Sciatic nerve (tissue), 2 donors: ENCODE measurements at places on chromosomes 6 and 20. TPM values are rescaled to one million over a fixed set of nuclear protein-coding genes. Genes with fewer than 3 reads are reported as not detected.

DNA sequence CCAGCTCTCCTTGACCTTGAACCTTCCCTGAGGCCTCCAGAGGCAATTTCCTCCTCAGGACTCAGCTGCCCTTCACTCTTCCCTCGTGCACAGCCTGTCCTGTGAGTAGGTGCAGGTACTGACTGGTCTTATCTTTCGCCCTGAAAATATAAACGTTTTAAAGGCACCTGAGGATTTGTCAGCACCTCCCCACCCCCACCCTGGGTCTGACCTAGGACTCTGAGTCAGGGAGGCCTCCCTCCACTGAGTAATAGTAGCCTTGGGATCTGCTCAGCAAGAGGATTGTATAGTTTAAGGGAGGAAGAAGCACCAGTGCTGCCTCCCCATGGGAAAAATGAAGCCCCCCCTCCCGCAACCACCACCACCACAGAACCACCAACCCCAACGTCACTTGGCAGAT, 54.6 kb downstream of the PPARD start:
- DNase-seq: no peak

DNA sequence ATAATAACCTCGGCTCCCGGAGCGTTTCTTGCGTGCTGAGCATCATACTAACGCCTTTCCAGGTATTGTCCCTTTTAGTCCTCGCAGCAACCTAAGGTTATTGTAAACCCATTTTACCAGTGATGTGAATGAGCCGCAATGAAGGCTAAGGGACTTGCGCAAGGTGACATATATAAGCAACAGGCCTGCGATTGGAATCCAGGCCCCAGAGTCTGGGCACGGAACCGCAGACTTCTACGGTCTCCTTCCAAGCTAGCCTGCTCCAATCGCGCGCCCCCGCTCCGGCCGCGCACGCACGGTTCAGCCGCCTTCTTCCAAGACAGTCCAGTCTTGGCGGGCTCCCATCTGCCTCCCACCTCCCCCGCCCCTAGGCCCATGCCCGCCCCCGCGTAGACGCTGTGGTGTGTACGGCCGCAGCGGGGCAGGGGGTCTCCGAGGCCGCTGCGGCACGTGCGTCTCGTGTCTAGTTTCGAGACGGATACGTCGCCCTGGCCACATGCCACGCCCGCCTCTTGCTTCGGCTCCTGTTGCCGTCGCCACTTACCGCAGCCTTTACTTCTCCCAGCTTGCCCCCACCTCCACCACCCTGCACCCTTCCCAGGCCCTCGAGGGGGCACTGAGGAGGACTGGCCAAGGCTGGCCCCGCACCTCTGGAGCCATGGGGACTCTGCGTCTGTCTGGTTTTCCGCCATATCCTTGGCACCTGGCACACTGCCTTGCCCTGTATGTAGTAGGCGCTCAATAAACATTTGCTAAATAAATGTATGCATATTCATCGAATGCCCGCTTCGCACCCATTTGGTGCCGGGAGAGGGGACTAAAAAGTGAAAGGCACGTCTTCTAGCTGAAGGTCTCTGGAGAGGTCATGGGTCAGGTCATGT, 855 bp upstream of the GFOD1 start:
- DNase-seq: peak; percentile 74

GRCh38 chr20:62642051-62642665, at the start of gene SLCO4A1:
Gene SLCO4A1 (plus strand): TSS chr20:62642503. CDS start chr20:62656455, 13,952 bp downstream.
- peak; percentile 79 for DNase-seq

GSTA2 gene
- total RNA-seq: not detected

DNA sequence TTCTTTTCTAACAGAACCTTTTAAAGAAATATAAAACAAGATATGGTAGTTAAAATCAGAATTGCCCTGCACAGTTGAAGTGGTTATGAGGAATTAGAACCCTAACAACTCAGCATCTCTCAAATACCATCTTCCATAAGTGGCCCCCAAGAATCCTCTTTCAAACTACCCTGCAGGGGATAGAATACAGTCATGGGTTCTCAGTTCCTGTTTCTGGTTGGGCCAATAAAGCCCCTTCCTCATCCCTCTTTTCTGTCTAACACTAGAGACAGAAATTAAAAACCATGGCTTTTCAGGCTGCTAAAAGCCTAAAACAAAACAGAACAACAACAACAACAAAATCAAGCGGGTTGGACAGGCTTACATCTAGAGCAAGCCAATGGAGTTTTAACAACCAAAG, 6.7 kb upstream of the LCA5 start:
- no peak for DNase-seq

DNA sequence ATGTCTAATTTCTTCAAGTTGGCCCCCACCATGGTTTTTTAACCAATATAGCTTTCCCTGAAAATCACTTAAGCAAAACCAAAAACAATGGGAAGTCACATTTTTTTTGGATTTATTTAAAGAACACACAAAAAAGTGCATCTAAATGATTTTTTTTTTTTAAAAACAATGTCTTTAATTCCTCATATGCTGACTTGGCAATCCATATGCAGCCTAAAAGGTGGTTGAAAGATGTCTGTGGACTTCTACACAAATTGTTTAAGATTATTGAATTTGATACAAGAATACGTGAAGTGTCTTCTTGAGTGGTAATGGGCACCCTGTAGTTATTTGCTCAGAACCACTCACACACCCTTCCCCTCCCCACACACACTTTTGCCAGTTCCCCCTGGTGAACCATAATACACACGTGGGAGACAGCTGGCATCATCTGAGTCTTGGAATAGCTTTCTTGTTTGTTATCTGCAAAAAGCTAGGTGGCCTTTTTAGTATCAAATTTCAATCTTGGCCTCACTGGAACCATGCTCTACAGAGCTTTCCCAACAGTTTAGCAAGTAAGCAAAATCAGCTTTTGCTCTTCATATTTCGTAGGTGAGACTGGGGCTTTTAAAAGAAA, 60.9 kb upstream of the TULP1 start:
- no peak for DNase-seq

SRMS gene
- total RNA-seq: not detected

DNA sequence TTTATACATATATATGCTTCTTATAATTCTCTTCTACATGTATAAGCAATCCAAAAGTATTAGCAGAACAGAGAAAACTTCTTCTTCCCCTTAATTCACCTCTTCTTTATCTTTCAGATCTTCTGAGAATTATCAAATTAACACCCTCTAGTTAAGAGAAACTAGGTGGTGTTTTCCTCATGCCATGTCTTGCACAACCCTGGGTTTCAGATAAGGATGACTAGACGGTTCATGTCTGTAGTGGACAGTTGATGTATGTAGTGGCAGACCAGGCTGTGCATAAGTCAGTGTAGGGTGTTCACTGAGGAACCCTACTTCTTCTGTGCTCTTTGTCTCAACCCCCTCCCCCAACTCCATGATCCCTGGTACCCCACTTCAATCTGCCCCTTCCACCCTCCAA, 187.3 kb downstream of the SAMD5 start:
- no peak for DNase-seq

GRCh38 chr6:39688494-39688893, 36.7 kb downstream of the KIF6 start:
- DNase-seq: no peak

APOM gene
- 0.53 TPM for total RNA-seq

DNA sequence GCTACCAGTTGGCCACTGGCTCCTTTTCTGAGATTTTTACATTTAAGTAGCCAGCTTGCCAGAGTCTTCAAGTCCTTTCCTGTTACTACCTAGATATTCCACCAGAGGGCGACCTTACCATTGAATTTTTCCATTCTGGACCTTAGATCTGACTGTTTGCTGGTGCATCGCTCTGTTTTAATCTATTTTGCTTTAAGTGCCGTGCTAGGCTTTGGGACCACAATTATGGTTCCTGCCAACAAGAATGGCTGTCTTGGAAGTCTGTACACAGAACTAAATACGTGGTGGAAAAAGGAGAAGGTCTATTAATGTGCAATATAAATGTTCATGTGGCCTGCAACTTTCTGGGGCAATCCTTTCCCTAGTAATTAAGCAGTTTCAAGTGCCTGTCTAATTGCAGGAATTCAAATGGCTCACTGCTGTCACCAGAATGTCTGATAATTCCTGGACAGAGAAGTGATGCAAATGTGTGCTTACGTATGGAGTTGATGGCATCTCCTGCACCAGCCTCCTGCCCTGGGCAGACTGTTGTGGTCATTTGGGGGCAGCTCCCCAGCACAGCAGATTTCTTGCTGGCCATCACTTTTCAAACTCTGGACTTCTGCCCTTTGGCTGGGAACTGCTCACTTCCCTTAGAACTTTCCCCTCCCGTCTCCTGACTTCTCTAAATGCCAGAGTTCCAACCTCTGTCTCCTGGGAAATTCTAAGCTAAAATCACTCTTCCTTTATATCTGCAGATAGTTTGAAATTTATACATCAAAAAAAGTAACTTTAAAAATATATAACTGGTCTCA, 5.6 kb upstream of the HLA-DOA start:
- DNase-seq: no peak

DNA sequence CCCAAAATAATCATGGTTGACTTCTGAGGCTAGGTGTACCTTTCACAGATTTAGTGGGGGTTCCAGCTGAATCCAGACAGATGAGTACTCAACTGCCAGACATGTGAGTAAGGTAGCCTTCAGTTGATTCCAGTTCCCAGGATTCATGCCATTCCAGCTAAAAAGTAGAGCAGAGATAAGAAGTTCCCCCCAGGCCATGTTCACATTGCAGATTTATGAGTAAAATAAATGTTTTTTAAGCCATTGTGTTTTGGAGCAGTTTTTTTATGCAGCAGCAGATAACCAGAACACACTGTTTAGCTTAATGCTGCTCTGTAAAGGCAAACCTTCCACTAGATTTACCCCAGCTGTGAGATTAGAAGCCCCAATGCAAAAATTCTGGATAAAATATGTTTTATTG, 245.0 kb downstream of the RFPL4B start:
- no peak for DNase-seq

FAM83D gene
- total RNA-seq: 0.13 TPM

DNA sequence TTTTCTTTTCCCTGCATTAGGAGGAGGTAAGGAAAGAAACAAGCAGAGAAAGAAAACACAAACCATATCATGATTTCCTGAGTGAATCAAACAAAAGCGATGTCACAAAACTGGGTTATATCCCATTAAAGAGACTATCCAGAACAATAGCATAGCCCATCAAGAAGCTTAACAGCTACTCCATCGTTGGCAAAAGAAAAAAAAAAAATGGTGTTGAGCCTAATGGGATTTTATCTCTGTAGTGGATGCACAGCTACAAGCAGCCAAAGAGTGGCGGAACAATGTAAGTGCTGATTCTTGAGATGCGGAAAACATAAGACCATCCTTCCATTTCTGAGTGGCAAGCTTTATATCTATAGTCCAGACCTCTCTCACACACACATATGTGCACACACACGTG, 106.2 kb upstream of the NRSN1 start:
- DNase-seq: no peak

DNA sequence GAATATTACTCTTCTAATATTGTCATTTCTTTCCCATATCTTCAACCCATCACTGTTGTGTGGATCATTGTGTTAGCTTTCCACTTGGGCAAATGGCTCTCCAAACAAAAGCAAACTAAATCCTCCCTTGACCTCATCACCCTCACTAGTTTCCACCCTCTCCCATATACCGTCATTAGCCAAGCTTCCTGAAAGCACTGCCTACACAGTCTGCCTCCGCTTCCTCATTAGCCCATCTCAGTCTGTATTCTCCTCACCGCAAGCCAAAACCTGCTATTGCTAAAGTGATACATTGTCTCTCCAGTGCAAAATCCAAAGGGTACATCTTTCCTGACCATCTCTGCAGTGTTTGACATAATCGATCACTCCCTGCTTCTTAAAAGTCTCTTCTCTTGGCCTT, 212.6 kb downstream of the CLIC5 start:
- no peak for DNase-seq

GRCh38 chr20:41776421-41776820, 158.2 kb upstream of the CHD6 start:
- DNase-seq: no peak

- DNase-seq: no peak
Measured at GRCh38 chr6:100057941-100058340, 63.9 kb upstream of the MCHR2 start.

DNA sequence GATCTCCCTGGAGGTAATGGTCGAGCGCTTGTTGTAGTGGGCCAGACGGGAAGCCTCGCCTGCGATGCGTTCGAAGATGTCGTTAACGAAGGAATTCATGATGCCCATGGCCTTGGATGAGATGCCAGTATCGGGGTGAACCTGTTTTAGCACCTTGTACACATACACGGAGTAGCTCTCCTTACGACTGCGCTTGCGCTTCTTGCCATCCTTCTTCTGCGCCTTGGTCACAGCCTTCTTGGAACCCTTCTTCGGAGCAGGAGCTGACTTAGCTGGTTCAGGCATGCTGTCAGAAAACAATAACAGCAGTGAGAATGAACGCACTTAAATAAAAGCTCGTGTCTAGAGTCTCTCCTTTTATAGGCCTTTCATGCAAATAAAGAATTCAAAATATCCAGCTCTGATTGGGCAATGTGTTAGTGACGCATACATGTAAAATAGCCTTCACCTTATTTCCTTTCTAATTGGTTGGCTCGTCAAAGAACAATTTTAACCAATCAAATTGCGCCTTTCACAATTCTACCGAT, 129.2 kb downstream of the HFE start:
- no peak for DNase-seq

DNA sequence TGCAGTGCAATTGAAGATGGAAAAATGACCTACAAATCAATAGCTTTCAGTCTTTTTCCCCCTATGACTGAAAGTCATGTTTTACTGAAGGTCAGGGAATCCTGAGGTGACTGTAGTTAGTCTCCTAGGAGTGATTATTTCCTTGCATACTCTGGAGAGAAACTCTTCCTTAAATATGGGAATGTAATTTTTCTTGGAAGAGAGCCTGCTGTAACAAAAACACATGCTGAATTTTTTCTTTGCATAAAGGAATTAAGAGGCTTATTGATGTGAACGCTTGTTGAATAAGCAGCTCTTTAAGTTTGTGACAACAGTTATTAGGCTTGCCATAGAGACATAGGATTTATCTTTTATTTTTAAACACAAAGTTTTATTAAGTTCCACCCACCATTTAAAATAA, 64.5 kb downstream of the ELOVL2 start:
- no peak for DNase-seq

- DNase-seq: no peak
Measured at GRCh38 chr6:29527126-29527525, 32.4 kb downstream of the UBD start.

- no peak for DNase-seq
Measured at GRCh38 chr6:44067173-44068139, 59.8 kb downstream of the MRPL14 start.

DNA sequence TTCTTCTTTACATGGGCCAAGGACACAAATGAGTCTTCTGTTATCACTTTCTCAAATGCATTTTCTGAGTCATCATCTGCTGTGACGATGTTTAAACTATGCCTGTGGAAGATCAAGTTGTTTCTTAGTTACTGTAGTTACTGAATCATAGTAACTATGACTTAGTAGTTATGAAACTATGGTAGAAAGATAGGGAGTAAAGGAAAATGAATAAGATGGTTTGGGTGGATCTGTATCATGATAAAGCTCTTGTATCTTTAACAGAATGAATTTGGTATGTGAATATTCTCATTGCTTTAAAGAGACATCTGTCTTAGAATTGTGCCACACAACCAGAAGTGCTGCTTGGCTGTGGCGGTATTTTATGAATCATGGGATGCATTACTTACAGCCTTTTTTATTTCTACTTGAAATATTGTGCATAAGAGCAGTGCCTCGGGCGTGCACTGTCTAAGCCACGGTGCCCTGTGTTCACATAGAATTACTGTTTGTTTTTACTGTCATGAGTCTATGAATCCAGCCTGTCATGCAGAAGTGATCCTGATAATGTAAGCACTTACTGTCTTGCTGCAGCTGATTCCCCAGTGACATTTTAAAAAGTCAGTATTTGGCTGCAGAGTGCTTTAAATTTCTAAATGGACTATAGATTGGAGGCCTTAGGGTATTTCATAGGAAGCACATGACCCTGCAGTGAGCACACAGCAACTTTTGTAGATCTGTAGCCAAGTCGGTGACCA, 215.2 kb downstream of the TMEM242 start:
- DNase-seq: no peak

GRCh38 chr6:71262914-71263313, 25.7 kb upstream of the OGFRL1 start:
- DNase-seq: no peak
